ENCODE measurements at places on chromosomes 2 and 18.

DNA sequence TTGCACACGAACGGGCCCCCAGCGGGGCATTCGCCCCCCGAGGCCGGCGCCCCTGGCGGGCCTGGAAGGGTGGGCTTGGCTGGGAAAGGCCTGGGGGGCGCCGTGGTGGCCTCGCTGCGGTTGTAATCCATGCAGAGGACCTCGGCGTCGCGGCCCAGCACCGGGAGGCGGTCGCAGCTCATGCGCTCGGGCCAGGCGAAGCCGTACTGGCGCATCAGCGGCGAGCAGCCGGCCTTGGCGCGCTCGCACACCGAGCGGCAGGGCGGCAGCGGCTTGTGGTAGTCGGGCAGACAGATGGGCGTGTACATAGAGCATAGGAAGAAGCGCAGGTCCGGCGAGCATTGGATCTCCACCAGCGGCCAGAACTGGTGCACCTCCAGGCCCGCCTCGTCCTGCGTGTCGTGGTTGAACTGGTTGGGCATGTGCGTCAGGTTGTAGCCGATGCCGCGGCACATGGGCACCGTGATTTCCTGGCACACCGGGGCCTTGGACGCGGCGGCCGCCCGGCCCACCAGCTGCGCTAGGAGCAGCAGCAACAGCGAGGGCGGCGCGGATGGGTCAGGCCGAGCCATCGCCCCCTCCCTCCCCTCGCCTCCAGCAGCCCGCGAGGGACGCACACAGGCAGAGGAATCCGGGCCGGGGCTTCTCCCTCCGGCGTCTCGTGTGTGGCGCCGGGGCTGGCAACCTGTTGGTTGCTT lies 1.4 kb downstream of the FZD5 start:
- DNase-seq = no peak

DNA sequence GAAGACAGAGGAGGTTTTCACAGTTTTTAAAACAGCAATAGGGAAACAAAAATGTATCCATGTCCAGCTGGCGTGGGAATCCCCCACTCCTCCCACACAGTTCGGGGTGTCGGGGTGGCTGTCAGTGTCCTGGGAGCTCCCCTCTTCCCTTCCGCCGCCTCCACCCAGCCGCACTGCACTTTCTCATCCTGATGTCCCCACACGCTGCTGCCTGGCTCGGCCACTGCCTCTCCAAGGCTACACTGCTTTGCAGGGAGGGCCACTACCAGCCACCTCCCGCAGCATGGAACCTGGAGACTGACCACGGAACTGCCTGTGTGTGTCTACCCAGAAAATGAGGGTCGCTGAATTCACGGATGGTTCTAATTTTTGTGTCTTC lies 138.7 kb upstream of the CTDP1 start:
- DNase-seq = no peak

DNA sequence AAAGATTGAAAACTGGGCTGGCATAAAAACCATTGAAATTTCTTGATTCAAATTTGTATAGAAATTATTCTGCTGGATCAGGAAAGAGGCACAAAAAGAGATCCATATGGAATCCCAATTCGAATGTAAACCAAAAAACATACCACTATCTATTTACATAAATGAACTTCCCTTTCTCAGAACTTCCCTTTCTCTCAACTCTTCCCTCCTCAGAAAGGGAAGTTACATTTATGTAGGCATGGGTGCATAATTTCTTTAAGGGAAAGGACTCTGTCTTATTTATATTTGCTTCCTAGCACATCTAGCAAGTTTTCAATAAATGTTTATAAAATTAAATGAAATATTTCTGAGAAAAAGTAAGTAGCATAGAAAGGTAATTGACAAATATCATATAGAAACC lies 398.1 kb upstream of the ATP5MC3 start:
- DNase-seq = no peak

GRCh38 chr2:15776629-15776919 lies 163.8 kb upstream of the MYCN start:
- DNase-seq = no peak

GRCh38 chr18:23421277-23421676 lies 31.8 kb upstream of the RIOK3 start:
- no peak for DNase-seq

GRCh38 chr2:236334122-236334876 lies 70.1 kb upstream of the ASB18 start:
- no peak for DNase-seq

- DNase-seq = peak; percentile 29
Measured at GRCh38 chr2:218805627-218806026, 23.7 kb downstream of the CYP27A1 start.

GRCh38 chr2:75637568-75637967 lies 9.0 kb upstream of the MRPL19 start:
- no peak for DNase-seq

- peak; percentile 83 for DNase-seq
Measured at GRCh38 chr2:72539071-72539552, 286.7 kb downstream of the EXOC6B start.

DNA sequence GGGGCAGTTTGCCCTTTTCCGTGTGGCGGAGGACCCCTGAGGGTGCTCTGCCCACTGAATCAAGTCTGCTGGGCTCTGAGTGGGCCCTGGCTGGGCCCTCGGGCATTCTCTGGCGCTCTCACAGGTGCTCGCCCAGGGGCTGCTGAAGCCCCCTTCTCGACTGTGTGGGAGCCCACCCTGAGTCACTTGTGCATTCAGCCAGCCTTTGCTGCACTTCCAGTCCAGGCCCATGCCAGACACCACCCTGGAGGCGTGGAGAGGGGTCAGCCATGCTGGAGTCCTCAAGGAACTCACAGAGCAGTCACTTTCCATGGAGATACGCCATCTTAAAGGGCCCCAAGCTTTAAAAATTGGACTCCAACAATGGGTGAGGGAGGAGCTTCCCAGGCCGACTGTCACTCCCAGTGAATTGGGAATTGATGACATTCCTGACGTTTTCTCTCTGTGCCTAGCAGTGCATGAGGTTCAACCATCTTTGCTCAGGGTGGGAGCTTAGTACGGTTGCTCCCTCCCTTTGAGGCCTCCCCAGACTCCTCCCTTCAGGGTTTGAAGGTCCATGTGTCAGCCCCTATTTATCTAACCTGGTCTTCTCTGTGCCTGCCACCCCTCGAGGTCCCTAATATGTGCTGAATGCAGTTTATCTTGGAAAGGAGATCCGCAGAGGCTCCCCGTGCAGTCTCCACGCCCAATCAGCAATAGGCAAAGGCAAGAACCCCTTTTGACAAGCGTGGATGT lies 71.8 kb upstream of the HS6ST1 start:
- no peak for DNase-seq

DNA sequence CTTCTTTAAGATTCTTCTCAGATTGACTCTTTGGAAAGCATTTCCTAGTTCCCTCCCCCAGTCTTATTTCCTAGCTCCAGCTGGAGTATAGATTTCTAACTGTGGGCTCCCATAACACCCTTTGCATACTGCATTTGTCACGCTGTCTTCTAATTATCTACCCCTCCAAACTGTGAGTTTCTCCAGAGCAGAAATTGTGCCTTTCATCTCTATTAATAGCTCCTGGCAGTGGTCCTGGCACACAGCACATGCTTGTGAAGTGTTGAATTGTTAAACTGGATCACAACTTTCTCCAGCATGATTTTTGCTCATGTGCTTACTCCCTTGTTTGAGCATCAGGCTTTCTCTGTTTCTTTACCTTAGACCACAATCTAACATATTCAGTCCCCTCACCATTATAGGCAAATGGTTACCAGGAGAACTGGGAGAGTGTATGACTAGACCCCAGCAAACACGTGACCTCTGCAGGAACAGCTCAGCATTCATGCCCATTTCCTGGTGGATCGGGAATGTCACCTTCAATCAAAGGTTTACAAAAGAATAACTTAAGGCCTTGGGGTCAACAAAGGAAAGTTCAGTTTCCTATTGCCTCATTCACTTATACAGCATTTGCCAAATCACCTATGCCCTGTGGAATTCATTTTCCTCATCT lies 175.7 kb upstream of the TANK start:
- DNase-seq = no peak

GRCh38 chr2:170524828-170525565 lies 190.1 kb upstream of the SP5 start:
- DNase-seq = no peak

- no peak for DNase-seq
Measured at GRCh38 chr18:29326214-29326613, 1149.3 kb upstream of the CDH2 start.

DNA sequence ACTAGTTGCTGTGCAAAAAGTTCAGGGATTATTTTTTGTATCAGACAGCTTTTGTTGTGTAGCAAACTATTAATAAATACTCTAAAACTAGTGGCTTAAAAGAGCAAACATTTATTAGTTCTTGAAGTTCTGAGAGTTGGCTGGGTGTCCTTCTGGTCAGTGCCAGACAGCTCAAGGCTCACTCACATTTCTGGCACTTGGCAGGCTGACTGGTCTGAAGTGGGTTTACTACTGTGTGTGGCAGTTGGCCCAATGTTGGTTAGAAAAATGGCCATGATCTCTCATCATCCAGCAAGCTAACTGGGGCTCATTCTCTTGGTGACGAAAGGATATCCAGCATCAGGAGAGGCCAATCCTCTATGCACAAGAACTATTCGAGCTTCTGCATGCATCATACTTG lies 71.4 kb upstream of the ZNF385B start:
- DNase-seq = no peak

DNA sequence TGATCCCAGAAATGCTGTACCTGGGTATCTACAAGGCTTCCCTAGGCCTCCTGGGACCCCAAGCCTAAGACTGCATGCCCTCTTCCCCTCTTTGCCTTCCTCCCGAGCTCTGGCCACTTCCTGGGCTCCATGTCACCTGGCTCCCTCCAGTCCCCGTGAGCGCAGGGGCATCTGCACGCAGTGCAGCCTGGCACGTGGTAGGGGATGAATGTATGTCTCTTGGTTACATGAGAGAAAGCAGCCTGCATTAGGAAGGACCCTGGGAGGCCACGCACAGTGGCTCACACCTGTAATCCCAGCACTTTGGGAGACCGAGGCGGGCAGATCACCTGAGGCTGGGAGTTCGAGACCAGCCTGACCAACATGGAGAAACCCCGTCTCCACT lies 15.8 kb downstream of the PASK start:
- no peak for DNase-seq

GRCh38 chr2:201148434-201148990 lies 32.5 kb downstream of the CFLAR start:
- DNase-seq = no peak

DNA sequence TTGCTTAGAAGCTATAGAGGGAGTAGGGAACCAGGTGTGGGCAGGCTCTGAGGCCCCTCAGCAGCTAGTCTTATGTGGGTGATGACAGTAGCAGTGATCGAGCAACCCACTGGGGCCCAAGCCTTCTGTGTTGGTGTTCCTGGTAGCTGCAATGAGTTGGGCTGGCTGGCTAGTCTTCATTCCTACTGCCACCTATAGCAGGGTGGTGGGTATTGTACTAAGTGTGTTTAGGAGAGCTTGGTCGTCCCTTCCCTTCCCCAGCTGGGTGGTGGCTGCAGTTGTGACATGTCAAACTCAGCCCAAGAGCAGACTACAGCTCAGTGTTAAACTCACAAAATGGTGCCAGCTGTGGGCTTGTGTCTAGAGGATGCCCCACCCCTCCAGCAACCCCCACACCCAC lies 486.1 kb upstream of the UBE2E3 start:
- DNase-seq = no peak

DNA sequence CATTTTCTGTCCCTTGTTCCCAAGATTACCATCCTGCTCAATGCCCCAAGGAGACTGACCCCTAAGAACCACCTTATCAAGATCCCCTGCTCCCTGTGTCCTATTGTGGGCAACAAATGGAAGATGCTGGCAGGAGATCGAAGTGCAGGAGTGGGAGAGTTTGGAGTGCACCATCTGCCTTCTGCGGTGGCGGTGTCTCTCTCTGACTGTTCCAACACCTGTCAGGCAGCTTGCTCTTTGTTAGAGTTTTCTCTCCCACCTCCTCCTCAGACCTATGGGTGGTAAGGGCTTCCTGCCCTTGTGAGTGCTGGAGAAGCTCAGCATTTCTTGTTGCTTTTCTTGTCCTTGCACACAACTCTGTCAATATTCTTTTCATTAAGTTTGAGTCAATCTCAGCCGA lies 64.1 kb upstream of the SPHKAP start:
- no peak for DNase-seq

- no peak for DNase-seq
Measured at GRCh38 chr18:11802586-11802985, 48.6 kb upstream of the CHMP1B start.

DNA sequence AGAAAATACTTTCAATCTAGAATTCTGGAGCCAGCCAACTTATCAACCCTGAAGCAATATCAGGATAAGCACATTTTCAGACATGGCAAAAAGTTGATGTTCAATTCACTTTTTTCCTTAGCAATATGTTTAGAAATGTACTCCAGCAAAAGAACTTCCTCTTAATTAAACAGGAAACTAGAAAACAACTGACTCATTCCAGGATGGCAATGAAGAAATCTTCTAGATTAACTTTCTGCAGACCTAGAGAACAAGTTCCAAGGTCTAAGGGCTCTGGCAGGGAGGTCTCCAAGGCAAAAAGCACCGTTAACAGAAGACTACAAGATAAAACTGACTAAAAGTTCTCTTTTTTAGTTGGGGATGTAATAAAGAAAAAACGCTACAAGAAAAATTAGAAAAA lies 69.2 kb upstream of the VWC2L start:
- no peak for DNase-seq

DNA sequence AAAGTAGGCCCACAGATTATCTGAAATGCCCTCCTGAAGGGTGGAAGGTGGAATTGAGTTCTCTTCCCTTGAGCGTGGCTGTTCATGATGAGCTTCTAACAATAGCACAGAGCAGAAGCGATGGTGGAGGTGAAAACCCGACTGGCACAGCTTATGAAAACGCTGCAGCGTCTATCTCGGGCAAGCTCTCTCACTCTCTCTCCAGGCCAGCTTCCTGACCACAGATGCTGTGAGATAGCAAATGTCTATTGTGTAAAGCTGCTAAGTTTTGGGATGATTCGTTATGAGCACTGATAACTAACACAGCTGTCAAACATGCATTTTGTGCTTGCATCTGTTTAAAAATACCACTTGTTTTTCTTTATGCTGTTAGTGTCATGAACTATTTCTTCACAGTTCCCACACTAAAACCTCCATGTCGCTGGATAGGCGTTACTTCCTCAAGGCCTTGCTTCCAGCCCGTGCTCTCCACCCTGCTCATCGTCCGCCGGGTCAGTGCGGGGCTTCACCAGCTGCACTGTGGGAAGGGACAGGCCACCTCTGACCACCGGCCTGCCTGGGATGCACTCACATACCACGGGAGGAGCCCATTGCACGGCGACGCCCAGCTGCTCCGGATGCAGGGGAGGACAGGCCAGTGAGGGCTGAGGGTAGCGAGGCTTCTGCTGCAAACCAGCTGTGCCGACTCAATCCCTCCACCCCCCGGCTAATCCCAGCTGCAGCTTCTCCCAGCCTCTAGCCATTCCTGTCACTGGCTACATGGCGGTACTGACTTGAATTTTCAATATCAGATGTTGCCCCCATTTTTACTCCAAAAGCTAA lies 60.0 kb upstream of the OTOS start:
- no peak for DNase-seq

GRCh38 chr2:141522702-141523101 lies 608.1 kb downstream of the LRP1B start:
- no peak for DNase-seq

- DNase-seq = no peak
Measured at GRCh38 chr2:205733082-205733481, 50.8 kb downstream of the NRP2 start.
